HCT116 (cell line): ENCODE measurements at places on chromosomes 1 and 21. TPM values are rescaled to one million over a fixed set of nuclear protein-coding genes. Genes with fewer than 3 reads are reported as not detected.

ATAD3C gene
- 0.61 TPM for total RNA-seq

PROK1 gene
- 0.22 TPM for total RNA-seq

- peak; percentile 48 for DNase-seq
Observed at GRCh38 chr1:224106568-224107281, 7.2 kb upstream of the FBXO28 start.

- DNase-seq, result no peak
Observed at GRCh38 chr1:96487971-96488370, 233.6 kb upstream of the PTBP2 start.

DNA sequence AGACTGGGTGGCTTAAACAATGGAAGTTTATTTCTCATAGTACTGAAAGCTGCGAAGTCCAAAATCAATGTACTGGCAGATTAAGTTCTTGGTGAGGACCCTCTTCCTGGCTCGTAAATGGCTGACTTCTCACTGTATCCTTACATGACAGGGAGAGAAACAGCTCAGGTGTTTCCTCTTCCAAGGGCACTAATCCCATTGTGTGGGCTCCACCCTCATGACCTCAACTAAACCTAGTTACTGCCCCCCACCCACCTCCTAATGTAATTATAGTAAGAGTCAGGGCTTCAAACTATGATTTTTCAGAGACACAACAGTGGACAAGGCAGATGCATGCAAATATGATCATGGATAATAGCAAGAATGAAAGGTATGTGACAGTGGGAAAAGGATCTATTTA, 81.2 kb upstream of the HP1BP3 start:
- DNase-seq, result no peak

GRCh38 chr1:25478633-25479032, 47.9 kb downstream of the MACO1 start:
- DNase-seq, result no peak

GRCh38 chr1:14498839-14499238, 99.6 kb upstream of the KAZN start:
- no peak for DNase-seq

- no peak for DNase-seq
Observed at GRCh38 chr1:51534447-51534846, 15.4 kb upstream of the EPS15 start.
